Caki2 (cell line): ENCODE measurements at places on chromosomes 3 and 15.

GRCh38 chr3:70120357-70120966 is 120.9 kb downstream of the SAMMSON start:
- peak; percentile 27 for DNase-seq

DNA sequence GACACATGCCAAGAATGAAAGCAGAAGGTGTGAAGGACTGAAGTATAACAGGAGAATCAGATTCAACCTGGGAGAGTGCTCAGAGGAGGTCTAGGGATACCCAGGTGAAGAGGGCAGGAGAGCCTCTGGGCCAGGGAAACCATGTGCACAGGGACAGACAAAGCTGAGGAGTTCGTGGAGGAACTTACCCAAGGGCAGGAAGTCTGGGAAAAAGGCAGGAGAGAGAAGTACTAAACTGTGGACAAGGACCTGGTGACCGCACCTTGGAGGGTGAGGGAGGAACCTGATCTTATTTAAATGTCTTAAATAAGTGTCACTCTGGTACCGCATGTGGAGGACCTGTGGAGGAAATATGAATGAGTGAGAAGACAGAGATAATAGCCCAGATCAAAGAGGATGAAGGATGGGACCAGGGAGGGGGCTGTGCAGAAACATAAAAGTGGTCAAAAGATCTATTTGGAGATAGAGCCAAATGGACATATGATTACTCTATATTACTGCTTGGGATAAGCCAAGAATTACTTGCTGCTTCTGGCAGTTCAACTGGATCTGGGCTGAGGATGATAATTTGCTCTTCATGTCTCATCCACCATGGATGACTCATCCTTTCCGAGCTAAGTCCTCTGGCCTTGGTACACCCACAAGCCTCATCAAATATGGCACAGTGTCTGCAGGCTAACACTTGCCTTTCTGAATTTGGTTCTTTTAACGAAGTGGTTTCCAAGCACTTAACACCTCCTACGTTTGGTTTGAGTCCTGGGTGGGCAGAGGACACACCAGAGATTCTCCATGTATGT is 116.9 kb upstream of the NMNAT3 start:
- no peak for DNase-seq

GRCh38 chr3:149640976-149641728 is 16.7 kb downstream of the WWTR1 start:
- DNase-seq, result peak; percentile 62

DNA sequence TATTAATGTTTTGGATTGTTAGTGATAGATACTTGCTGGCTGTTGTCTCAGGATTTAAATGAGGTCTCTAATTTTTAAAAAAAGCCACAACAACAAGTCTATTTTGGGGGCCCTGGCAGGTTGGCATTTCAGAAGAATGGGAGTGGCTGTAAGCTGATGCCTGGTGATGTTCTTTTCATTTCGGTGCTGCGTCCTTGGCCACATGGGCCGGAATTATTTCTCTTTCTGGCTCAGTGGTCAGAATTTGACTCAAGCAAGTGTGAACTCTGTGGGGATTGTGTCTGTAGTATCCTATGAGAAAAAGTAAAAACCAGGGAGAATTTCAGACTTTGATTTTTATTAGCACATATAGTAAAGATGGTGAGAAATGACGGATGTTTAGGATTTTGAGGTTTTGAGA is 203.0 kb downstream of the AKAP13 start:
- peak; percentile 36 for DNase-seq

- no peak for DNase-seq
These were observed 1.1 kb upstream of the TLNRD1 start for GRCh38 chr15:80999623-81000036.

GRCh38 chr3:48411041-48411588 is 18.8 kb downstream of the PLXNB1 start:
- DNase-seq, result no peak
